ENCODE measurements at places on chromosomes 11 and 22.

DNA sequence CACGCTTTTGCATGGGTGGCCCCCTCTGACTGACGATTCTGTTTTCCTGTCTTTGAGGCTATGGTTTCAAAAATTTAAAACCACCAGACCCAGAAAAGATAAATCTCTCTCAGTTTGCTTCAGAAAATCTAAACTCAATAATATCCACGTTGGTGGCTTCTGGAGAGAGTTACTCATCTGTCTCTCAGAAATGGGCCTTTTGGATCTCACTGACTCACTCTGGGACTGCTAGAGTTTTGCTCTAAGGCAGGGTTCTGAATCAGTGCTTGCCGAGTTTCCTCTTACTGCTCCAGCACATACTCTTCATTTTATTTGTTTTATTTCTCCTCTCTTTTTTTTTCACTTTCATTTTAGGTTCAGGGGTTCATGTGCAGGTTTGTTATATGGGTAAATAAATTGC is 305.7 kb downstream of the BLID start:
- no peak for DNase-seq

GRCh38 chr22:37282385-37282677 is at the start of gene CYTH4:
CYTH4 (plus strand) TSS chr22:37282508; CDS start chr22:37282570, 62 bp downstream.
- DNase-seq, result no peak

DNA sequence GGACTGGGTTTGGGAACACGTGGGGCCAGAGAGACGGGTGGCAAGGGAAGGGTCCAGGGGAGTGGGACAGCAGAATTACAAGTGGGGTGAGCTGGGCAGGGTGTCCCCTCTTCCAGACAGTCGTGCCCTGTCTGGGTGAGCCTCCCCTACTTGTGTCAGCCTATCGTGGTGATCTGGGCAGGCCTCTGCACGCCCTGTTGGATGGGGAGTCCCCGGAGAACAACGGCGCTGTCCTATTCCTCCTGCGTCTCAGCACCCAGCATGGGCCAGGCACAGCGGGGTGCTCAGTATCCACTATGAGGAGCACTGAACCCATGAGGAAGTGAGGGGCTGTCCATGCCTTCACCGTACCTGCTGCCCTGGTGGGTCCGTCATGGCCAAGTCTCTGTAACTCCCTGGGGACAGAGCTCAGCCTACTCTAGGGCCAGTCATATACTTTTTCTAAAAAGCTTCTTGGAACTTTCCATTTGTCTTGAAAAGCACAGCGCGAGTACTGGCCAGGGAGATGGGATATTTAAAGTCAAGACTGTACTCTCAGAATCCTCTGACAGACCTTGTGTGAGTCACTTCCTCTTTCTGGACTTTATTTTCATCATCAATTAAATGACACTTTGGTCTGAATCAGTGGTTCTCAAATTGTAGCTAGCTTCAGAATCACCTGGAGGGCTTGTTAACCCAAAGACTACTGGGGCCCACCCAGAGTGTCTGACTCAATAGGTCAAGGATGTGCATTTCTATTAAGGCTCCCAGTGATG is 81.7 kb upstream of the NECTIN1 start:
- DNase-seq, result no peak

- DNase-seq, result no peak
Measured at GRCh38 chr11:118325283-118325682, 17.2 kb downstream of the CD3D start.

GRCh38 chr11:114432893-114433292 is 6.4 kb upstream of the REXO2 start:
- no peak for DNase-seq

Data from SK-N-DZ (cell line).